ENCODE measurements at places on chromosomes 7 and 10.
A peak's percentile ranks its signal among the peaks of the same experiment; 100 is the strongest.

GRCh38 chr7:57305192-57305748, 144.7 kb upstream of the ZNF716 start:
- no peak for DNase-seq

DNA sequence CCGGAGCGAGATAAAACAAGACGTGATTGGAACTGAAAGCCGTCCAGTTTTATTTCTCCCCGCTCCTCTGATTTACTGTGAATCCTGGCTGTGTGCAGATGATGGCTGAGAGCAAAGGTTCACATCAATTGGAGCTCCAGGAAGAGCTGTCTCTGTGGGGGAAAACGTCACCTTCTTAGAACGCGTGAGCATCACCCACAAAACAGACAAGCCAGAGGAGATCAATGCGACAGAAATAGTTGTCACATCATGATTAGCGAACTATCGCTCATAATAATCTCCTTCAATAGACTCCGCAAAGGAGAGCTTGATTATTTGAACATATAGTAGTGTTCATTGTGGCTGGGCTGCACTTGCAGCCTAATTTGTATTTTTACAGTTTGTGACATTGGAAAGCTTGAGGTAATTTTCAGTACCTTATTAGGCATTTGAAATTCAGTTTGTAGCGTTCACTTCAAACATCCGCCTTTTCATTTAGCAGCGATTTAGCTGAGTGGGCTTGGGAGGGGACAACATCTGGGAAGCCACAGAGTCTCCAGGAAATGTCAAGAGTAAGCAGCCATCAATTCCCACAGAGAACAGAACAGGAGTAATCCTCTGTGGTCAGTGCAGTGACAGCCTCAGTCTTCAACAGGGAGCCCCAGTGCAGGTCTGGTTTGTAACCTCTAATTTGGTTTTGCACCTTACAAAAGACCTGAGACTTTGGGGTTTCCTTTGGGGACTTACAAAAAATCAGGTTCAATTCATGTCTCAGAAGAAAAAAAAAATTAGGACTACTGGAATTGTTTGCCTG, 276.8 kb upstream of the PFKP start:
- no peak for DNase-seq

GRCh38 chr10:121448766-121449421, 149.3 kb downstream of the FGFR2 start:
- DNase-seq, result no peak

GRCh38 chr10:44961230-44961571, 1.6 kb downstream of the RASSF4 start:
- no peak for DNase-seq

- DNase-seq, result no peak
These were observed 4.6 kb downstream of the C7orf25 start for GRCh38 chr7:42907316-42907715.

DNA sequence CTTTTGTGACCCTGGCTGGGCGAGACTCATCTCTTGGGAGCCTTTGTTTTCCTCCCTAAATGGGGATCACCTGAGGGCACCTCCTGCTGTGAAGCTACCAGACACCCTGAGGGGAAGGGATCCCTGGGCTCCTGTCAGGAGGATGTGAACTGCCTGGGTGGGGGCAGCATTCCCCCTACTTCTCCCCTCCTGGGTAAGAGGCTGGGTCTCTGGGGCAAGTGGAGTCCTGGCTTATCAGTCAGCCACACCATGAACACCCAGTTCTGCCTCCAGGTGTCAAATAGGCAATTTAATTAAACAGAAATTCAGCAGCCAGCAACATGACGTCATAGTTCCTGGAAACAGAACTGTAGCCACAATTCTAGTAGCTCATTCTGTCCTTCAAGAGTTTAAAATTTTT, 97.7 kb upstream of the RET start:
- no peak for DNase-seq

- DNase-seq, result no peak
These were observed 111.4 kb upstream of the JCAD start for GRCh38 chr10:30170814-30171213.

DNA sequence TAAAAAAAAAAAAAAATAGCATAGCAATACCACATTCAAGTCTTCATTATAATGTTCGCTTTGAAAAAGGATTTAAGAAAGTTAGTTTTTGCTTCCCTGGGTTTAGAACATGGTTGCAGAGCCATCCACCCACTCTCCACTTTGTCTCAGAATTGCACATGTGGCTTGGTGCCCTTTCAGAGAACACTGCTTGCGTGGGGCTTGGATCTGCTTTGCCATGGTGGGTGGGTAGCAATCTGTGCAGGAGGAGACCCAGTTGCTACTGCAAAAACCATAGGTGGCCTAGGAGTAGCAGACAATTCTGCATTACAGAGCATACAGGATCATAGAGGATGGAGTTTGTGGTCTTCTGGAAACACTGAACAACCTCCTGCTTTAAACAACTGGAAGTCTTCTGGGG, 421.4 kb upstream of the CELF2 start:
- DNase-seq, result no peak

DNA sequence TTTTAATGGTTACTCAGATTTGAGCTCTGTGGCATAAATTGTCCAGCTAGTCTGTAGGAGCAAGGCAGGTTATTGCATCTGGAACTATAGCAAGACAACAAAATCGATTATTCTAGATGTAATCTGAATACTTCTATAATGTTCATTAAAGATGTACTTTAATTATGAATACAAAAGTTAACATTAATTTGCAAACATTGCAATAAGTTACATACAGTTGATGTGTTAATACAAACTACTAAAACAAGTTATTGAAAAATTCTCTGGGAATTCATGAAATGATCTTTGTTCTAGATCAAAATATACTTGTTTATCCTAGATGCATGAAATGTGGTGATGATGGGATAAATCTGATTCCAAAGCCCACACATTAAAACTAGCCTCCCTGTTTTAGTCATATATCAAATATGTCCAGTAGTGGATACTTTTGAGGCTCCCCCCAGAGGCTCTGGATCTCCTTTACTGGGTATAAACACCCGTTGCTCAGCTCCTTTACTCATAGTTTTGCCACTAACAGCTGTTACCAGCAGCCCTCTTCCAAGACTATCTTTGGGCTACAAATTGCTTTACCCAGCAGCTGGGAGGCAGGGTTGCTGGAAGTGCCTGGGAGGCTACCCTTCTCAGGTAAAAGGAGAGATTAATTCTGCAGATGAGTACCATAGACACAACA, 78.1 kb downstream of the ARL4A start:
- DNase-seq, result no peak

GRCh38 chr10:72073708-72074573, 14.4 kb downstream of the SPOCK2 start:
- no peak for DNase-seq

GRCh38 chr10:97713826-97714400, 383 bp downstream of the MARVELD1 start:
- no peak for DNase-seq

DNA sequence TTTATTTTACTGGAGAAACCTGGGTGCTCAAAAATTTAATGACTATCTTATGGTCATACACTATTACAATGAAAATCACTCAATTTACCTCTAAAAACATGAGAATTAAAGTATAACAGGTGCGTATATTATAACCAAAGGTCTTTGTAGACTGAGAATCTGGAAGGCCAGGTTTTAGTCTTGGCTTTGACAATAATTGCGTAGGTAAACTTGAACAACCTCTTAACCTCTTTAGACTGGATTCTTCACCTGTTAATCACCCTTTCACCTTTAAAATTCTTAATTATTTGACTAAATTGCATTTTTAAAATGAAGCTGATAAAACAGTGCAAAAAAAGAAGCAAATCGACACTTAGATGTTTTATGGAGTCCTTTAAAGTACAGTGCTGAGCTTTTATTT, 156.1 kb downstream of the SEMA3E start:
- no peak for DNase-seq

DNA sequence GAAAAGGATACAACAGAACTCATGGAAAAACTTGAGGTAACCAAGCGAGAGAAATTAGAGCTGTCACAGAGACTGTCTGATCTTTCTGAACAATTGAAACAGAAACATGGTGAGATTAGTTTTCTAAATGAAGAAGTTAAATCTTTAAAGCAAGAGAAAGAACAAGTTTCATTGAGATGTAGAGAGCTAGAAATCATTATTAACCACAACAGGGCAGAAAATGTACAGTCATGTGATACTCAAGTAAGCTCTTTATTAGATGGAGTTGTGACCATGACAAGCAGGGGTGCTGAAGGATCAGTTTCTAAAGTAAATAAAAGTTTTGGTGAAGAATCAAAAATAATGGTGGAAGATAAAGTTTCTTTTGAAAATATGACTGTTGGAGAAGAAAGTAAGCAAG, 62.1 kb downstream of the AKAP9 start:
- no peak for DNase-seq

GRCh38 chr7:134692344-134692705, 45.7 kb downstream of the BPGM start:
- no peak for DNase-seq

GRCh38 chr7:69907720-69908119, 309.4 kb downstream of the AUTS2 start:
- no peak for DNase-seq

- no peak for DNase-seq
These were observed 17.6 kb downstream of the APBB1IP start for GRCh38 chr10:26455567-26456315.

- peak; percentile 28 for DNase-seq
These were observed 132.8 kb downstream of the TCERG1L start for GRCh38 chr10:131178521-131179331.

- DNase-seq, result no peak
These were observed 263.0 kb upstream of the NEBL start for GRCh38 chr10:21160116-21160515.

GRCh38 chr10:83073472-83073871, 1065.8 kb upstream of the GHITM start:
- no peak for DNase-seq

DNA sequence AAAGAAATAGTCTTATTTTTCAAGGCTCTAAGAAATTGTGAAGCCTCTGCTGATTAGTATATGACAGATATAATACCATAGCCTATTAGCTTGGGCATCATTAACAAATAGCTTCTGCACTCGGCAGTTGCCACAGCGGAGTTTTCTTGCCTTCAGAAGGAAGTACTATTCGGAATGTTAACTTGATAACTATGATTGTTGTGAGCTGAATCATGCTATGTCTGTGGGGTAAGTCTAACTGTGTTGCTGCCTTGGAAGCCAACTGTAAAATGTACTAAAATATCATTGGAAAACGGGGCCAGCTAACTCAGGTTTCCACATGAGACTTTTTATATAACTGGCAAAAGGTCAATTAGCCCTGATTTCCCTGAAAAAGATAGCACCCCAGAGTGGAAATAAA, 93.2 kb downstream of the TWIST1 start:
- DNase-seq, result no peak

DNA sequence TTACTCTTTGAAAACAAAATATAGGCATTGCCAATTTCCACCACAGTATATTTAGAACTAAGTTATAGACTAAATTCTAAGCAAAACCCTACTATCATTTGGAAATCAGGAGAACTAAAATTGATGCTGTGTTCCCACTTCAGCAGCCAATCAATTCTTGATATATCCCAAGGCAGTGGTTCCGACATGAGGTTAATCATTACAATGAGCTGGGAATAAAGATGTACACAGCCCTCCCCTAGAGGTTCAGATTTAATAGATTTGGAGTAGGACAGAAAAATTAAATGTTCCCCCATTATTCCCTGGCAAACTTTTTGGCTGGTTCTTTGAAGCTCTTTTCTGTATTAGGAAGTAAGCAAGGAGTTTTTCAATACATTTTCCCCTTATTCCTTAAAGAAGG, 15.1 kb downstream of the ZNF800 start:
- DNase-seq, result no peak

GRCh38 chr10:88493691-88494483, 89.2 kb downstream of the RNLS start:
- DNase-seq, result no peak

- DNase-seq, result no peak
These were observed 7.7 kb downstream of the DDX56 start for GRCh38 chr7:44565795-44566559.

- no peak for DNase-seq
These were observed 79.6 kb downstream of the OR13A1 start for GRCh38 chr10:45235798-45236220.

- DNase-seq, result peak; percentile 29
These were observed 73.4 kb downstream of the VIPR2 start for GRCh38 chr7:159071260-159071659.

DNA sequence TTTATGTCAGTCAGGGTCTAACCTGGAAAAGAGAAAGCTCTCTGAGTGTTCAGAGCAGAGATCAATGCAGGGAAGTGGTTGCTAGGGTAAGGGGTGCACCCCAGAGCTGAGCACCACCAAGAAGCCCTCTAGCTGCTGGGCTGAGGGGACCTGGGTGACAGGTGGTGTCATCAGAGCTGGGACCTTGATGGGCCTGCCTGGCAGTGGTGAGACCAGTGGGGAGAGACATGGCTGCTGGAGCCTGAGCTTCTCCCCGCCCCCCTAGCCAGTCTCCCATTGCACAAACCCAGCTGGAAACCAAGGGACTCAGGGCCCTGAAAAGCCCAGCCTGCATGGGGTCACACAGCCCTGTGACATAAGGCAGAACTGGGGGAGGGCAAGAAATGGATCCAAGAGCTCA, 49.1 kb upstream of the OSBPL3 start:
- no peak for DNase-seq

GRCh38 chr7:136957391-136957790, 88.9 kb downstream of the CHRM2 start:
- DNase-seq, result no peak

GRCh38 chr7:52209614-52210013, 825.8 kb upstream of the POM121L12 start:
- DNase-seq, result no peak

- DNase-seq, result no peak
These were observed 12.3 kb downstream of the CAV2 start for GRCh38 chr7:116511552-116512519.

GRCh38 chr7:73904219-73905137, 43.5 kb downstream of the TMEM270 start:
- no peak for DNase-seq

- DNase-seq, result no peak
These were observed 102.9 kb upstream of the FAM20C start for GRCh38 chr7:89232-90019.

GRCh38 chr7:157846271-157846670, 509.5 kb downstream of the DNAJB6 start:
- no peak for DNase-seq

GRCh38 chr10:112091703-112092102, 91.9 kb downstream of the GPAM start:
- DNase-seq, result no peak

GRCh38 chr10:49748006-49748405, 14.1 kb downstream of the OGDHL start:
- DNase-seq, result no peak

- DNase-seq, result no peak
These were observed 995.5 kb upstream of the C7orf33 start for GRCh38 chr7:147595042-147595441.

GRCh38 chr10:94938383-94938782, at the start of gene CYP2C9:
Gene CYP2C9, plus strand, starts transcription at chr10:94938658. Its CDS starts 25 bp downstream, at chr10:94938683.
- no peak for DNase-seq

- no peak for DNase-seq
These were observed 153.0 kb downstream of the TNS3 start for GRCh38 chr7:47428768-47429472.

- DNase-seq, result no peak
These were observed 27.2 kb upstream of the WNT16 start for GRCh38 chr7:121301446-121302213.

All from activated CD8-positive, alpha-beta memory T cell treated with anti-CD3 and anti-CD28 coated beads, Interleukin-2, amount 50 U/mL, for 48 hours (primary cell).